ENCODE measurements at places on chromosomes 1 and 21.

- no peak for DNase-seq
Measured at GRCh38 chr1:223737342-223737741, 25.0 kb downstream of the CAPN2 start.

DNA sequence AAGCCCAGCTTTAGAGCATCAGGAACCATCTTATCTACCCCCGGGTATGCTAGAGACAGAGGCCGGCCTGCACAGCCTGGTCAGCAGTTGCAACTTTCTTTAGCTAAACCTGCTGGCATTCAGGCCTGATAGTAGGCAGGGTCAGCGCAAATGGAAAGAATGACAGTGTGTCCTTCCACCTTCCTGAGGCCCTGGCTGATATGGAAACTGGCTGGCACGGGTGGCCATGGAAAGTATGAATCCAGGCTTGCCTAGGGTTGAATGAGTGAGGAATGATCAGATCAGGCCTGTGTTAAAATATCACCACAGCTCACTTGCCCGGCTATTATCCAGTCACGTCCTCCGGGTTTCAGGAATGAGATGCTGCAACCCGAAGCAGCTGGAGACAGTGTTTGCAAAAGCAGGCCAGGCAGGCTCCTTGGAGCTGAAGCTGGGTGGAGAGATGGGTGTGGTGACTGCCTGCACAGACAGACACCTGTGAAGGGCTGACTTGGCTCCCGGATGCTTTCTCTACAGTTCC, 34.7 kb downstream of the RCAN1 start:
- peak; percentile 93 for DNase-seq

GRCh38 chr1:182595641-182596240, 6.7 kb upstream of the RNASEL start:
- peak; percentile 95 for DNase-seq

GRCh38 chr1:147504801-147505311, 36.4 kb upstream of the BCL9 start:
- peak; percentile 40 for DNase-seq

DNA sequence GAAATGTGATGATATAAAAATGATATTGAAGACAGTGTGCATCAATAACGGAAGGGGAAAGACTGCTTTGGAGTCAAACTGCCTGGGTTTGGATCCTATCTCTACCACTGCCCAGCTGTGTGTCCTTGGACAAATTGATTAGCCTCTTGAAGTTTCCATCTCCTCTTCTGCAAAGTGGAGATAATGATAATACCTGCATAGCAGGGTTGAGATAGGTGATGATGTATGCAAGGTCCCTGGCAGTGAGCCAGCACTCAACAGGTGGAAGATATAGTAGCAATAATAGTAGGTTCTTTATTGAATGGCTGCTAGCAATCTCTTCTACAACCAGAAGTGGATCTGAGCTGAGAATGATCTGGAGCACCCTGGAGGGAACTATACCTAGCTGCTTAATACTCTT, 166.7 kb downstream of the MIS18A start:
- DNase-seq: no peak
